ENCODE measurements at places on chromosomes 12 and 14.

DNA sequence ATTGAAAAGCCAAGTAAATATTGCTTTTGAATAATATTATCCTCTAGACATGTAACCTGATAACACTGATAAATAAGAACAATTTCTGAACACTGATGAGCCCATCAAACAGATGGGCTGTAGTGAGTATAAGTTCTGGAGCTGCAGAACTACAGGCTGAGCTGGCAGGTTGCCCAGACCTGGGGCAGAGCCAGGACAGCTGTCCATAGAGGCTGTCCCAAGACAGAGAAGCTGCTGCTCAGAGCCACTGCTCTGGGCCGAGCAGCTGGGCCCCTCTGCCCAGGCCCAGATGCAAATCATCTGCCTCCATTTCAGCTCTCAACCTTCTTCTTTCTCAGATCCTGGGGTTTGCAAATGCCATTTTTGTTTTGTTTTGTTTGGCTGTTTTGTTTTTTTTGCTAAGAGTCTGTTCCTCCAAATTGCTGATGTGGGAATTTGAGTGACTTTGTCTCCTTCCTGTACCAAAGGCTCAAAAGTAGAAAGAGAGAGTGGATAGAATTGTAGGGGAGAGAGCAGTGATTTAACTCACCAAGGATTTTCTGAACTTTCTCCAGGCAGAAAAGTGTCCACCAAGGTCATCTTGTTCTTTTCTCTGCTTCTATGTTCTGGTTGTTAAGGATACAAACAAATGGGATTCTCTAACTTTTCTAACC is 4.0 kb upstream of the TESPA1 start:
- no peak for DNase-seq

DNA sequence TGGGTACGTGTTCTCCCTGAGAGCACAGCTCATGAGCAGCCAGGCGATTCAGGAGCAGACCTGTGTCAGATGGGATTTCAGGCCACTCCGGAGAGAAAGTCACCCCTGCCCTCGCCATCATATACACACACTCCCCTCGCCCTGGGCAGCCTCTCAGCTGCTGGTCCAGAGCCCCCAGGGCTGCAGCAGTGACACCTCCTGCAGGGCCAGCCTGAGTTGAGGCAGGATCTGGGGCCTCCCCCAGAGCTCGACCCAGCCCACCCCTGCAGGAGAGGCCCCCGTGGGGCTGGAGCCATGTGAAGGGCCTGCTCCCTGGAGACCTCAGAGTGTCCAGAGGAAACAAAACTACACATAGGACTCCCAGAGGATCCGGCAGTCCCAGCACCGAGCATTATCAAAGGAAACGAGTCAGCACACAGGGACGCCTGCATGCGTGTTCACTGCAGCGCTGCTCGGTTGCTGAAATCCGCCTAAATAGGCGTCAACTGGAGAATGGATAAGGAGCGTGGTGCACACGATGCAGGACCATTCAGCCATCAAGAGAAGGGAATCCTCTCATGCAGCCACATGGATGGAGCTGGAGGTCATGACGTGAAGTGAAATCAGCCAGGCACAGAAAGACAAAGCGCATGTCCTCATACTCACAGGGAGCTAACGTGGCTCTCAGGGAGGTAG is 104.0 kb downstream of the TNFAIP2 start:
- no peak for DNase-seq

GRCh38 chr12:40194846-40195245 is 30.0 kb upstream of the LRRK2 start:
- no peak for DNase-seq

DNA sequence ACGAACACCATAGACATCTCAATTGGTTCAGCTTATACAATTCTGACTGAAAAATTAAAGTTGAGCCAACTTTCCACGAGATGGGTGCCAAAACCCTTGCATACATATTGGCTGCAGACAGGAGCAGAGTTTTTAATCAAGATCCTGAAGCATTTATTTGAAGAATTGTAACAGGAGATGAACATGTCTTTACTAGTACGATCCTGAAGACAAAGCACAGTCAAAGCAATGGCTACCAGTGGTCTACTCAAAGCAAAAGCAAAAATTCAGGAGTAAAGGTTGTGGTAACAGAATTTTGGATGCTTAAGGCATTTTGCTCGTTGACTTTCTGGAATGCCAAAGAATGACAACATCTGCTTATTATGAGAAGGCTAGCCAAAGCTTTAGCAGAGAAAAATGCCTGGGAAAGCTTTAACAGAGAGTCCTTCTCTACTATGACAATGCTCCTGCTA is 20.7 kb downstream of the ZDHHC17 start:
- no peak for DNase-seq

GRCh38 chr14:71539650-71540285 is 392.5 kb upstream of the RGS6 start:
- no peak for DNase-seq

DNA sequence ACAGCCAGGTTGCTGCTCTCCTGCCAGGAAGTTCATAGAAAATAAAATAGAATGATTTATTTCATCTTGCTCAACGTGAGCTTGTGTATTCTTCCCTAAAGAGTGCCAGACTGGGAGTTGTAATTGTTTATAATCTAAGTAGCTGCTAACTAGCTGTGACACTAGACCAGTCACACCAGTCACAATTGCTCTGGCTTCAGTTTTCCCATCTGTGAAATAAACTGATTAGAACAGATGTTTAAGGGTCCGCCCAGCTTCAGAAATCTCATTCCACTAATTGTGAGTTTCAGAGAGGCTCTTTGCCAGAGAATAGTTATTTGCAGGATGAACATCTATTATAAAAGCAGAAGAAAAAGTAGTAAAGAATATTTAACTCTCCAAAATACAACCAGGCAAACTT is 55.6 kb upstream of the ZDHHC17 start:
- DNase-seq: no peak

DNA sequence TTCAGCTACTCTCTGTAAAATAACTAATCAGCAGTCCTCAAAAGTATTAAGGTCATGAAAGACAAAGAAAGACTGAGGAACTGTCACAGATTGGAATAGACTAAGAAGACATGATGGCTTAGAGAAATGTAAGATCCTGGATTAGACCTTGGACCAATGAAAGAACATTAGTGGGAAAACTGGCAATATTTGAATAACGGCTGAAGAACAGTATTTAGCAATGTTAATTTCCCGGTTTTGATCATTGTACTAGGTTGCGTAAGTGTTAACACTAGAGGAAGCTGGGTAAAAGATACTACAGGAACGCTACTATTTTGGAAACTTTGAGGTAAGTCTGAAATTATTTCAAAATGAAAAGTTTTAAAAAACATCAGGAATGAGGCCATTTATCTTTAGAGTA is 98.8 kb upstream of the RESF1 start:
- DNase-seq: no peak

GRCh38 chr12:62930546-62931425 is 4.2 kb downstream of the PPM1H start:
- no peak for DNase-seq

DNA sequence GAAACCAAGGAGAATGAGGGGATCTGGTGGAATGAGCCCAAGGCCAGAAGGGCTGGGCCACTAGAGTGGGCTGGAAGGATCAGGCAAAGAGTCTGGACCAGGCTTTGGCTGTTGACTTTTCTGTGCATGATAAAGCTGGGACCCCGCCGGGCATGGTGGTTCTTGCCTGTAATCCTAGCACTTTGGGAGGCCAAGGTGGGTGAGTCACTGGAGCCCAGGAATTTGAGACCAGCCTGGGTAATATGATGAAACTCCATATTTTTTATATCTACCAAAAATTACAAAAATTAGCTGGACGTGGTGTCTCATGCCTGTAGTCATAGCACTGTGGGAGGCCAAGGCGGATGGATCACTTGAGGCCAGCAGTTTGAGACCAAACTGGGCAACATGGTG is 393 bp upstream of the KLHL33 start:
- no peak for DNase-seq

DNA sequence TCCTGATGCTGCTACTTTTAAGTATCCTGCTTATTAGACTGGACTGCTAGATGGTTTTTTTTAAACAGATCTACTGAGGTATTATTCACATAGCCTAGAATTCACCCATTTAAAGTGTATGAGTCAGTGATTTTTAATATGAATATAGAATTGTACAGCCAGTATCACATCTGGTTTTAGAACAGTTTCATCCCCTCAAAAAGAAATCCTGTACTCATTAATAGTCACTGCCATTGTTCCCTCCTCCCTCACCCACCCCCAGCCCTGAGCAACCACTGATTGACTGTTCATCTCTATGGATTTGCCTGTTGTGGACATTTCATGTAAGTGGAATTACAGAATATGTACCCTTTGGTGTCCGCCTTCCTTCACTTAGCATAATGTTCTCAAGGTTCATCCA is 98.4 kb downstream of the PPP2R5C start:
- DNase-seq: no peak

- DNase-seq: no peak
Observed at GRCh38 chr12:108667349-108667748, 33.7 kb upstream of the SELPLG start.

DNA sequence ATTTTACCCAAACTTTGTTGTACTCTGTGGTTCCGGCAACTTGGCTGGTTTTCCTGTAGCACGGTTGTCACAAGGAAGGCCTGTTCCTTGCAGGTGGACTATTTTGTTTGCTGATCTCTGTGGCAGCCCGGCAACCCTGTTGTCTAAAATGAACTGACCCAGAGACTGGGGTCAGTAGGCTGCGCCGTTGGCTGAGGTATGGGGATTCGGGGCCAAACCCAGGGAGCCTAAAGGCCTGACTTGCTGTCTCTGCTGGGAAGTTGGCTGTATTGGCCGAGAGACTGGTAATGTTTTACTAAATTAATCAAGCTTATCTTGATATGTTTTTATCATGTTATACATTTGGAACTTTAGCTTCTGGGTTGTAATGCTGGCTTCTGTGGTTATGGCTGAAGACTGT is 13.8 kb downstream of the SMIM41 start:
- no peak for DNase-seq

- DNase-seq: peak; percentile 41
Observed at GRCh38 chr12:4663971-4664505, 15.1 kb downstream of the NDUFA9 start.

- no peak for DNase-seq
Observed at GRCh38 chr12:54521293-54522060, 23.9 kb downstream of the NCKAP1L start.

DNA sequence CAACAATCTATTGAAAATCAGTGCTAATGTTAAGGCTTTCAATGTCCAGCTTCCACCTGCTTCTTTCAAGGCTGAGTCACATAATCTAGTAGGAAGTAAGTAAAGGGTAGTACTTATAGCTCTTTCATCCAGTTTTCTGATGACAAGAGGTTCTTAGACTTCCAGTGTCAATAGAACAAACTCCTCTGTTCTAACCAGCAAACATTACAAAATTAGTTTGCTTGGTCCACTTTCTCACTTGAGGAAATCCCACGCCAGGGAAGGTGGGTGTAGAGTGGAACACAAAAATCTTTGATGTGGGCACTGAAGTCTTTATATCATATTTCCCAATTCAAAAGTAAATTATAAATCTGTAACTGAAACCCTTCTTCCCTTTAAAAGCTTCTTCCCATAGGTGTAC is 2.6 kb downstream of the NPC2 start:
- DNase-seq: no peak

- DNase-seq: no peak
Observed at GRCh38 chr14:94314890-94315289, 8.2 kb downstream of the SERPINA6 start.

DNA sequence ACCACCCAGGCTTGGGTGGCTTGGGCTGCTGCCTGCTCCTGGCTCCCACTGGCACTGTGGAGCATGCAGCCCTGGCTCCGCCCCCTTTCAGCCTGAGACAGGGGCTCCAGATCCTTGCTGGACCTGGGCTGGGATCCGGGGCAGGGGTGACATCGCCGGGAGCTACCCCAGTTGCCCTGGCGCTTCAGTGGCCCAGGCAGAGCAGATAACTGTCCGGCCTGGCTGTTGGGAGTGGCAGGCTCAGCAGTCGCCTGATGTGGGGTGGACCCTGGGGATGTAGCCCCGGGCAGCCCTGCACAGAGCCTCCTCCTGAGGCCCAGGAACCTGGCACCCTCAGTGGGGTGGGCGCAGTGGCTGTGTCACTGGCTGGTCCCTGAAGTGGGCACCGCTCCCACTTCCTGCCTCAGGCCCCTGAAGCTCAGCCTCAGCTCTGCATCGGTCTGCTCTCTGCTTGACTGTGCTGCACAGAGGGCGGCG is 57.9 kb downstream of the FUT8 start:
- no peak for DNase-seq

DNA sequence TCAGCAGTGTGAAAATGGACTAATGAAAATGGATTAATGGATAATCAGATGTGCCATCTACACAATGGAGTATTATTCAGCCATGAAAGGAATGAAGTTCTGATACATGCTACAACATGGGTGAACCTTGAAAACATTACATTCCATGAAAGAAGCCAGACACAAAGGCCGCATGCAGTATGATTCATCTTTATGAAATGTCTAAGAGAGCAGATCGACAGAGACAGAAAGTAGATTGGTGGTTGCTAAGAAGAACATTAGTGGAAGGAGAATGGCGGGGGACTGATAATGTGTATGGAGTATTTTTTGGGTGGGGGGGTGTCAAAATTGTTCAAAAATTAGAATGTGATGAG is 47.3 kb downstream of the PRKAB1 start:
- peak; percentile 14 for DNase-seq

GRCh38 chr12:117582135-117582784 is 220.8 kb upstream of the NOS1 start:
- DNase-seq: no peak

DNA sequence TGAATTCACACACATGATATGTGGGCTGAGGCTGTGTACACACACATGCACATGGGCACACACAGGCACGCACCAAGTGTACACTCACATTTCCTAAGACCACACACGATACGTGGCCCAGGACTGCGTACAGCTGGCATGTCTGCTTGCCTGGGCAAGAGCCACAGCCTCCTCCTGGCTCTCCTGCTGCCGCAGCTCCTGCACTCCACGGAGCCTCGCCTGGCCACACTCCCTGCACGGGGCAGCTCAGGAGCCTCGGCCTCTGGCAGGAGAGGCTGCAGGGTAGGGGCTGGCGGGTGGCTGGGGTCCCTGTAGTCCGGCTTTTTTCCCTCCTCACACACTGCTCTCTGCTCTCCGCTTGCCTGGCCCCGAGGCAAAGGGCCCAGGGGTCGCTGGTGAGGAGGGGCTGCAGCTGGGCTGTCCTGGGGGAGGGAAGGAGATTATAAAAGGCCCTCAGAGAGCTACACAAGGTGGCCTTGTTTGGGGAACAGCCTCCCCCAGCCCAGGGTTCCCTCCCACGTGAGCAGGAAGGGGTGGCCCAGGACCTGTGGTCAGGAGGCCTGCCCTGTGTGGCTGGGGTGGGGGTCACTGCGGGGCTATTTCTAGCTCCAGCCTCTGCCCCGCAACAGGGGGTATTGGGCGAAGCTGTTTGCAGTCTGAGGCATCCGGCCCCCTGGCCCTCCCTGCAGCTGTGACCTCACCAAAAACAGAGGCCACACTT is 89.0 kb upstream of the SFSWAP start:
- no peak for DNase-seq

DNA sequence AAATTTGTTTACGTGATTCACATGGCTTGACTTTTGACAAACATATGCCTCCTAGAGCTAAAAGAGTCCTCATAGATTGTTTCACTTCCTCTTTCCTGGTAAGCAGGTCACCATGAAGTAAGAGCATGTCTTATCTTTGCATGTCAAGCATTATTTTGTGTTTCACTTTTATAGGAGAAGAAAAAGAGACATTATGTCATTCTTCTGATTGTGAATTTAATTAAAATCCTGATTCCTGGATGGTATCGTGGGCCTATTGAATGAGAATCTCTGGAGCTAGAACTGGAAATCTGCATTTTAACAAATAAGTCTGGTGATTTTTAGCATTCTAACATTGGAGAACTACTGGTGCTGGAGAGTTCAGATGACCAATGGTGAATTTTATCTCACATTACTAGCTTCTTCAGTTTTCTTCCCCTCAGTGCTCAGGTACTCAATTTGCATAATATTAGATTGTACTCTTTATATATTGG is 218.6 kb upstream of the ATP2B1 start:
- no peak for DNase-seq

Data from A172 (cell line).